Urinary bladder (tissue), 4 donors: ENCODE measurements at places on chromosomes 2 and 18. TPM values are rescaled to one million over a fixed set of nuclear protein-coding genes. Genes with fewer than 3 reads are reported as not detected.
A peak's percentile ranks its signal among the peaks of the same experiment; 100 is the strongest.

Gene SERPINB10
- polyA plus RNA-seq: not detected

Gene OR6B2
- polyA plus RNA-seq: not detected

Gene GNLY
- 1.8 TPM for polyA plus RNA-seq

GRCh38 chr2:241274127-241274526 is 41.3 kb downstream of the HDLBP start:
- DNase-seq: no peak

DNA sequence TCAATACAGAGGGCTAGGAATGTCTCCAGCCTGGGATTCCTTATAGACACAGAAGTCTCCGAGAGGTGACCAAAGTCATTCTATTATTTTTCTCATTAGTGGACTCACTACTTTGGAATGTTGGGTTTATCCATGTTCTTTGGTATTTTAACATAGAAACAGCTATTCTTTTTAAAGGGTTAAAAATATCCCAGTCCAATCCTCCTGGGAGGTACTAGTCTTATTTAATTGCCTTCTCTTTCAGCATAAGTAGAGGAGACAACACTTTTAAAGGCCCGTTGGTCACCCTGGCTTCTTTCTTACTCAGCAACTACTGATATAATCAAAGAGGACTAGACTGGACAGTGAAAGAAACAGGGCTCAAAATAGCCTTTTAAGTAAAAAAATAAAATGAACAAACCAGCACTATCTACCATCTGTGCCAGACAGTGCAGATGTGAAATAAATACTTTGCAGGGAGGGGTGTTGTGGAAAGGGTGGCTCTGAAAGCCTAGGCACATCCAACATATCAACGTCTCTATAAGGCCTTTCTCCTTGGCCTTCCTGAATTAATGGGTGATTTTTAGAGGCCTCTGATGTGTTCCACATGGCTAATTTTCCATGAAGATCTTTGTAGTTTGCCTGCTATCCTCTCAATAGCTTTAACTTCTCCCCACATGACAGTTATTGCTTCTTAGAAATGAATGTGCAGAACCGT is 334.4 kb upstream of the THUMPD2 start:
- DNase-seq: no peak

GRCh38 chr2:20543469-20544152 is 96.7 kb downstream of the RHOB start:
- no peak for DNase-seq

GRCh38 chr2:152542995-152543481 is 174.2 kb downstream of the PRPF40A start:
- peak; percentile 39 for DNase-seq

GRCh38 chr2:175054340-175054739 is 49.2 kb upstream of the CHN1 start:
- DNase-seq: no peak

- DNase-seq: no peak
These were observed 28.5 kb downstream of the TMEM131 start for GRCh38 chr2:97967216-97967592.

GRCh38 chr2:163182764-163183354 is 344.3 kb upstream of the KCNH7 start:
- DNase-seq: no peak
